ENCODE measurements at places on chromosomes 5 and 9.

DNA sequence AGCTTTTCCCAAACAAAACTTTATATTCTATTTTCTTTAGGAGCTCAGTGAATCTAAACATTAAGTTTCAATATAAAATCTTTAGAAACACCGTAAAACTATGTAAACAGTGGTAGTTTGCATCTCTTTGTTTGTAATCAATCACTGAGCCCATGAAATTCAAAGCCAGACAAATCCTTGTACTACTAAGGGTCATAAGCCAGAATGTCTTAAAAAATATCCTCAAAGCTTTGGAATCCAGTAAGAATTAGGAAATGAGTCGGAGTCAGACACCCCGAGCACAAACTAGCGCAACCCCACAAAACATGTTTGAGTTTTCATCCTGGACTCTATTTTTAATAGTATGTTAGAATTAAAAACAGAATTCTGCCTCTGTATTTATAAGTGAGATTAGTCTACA is 153.8 kb downstream of the HSPA4 start:
- no peak for DNase-seq

DNA sequence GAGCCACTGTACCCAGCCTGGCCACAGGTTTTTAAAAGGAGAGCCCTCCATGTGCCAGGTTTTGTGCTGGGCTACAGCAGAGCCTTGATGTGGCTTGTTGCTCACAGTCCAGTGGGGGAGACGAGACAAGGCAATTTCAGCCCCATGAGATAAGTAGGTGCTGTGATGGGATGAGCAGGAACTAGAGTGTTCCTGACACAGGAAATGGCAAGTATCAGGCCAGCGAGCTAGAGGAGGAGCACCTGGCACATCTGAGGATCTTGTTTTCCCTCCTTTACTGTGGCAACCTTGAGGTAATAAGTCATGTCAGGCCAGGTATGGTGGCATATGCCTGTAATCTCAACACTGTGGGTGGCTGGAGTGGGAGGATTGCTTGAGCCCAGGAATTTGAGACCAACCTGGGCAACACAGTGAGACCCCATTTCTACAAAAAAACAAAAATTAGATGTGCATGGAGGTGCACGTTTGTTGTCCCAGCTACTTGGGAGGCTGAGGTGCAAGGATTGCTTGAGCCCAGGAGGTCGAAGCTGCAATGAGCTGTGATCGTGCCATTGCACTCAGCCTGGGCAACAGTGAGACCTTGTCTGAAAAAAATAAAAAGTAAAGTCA is 3.8 kb upstream of the ZDHHC12 start:
- no peak for DNase-seq

GRCh38 chr5:142915813-142916424 is 145.7 kb downstream of the ARHGAP26 start:
- no peak for DNase-seq

GRCh38 chr5:41503860-41504259 is 6.5 kb downstream of the PLCXD3 start:
- DNase-seq = no peak

DNA sequence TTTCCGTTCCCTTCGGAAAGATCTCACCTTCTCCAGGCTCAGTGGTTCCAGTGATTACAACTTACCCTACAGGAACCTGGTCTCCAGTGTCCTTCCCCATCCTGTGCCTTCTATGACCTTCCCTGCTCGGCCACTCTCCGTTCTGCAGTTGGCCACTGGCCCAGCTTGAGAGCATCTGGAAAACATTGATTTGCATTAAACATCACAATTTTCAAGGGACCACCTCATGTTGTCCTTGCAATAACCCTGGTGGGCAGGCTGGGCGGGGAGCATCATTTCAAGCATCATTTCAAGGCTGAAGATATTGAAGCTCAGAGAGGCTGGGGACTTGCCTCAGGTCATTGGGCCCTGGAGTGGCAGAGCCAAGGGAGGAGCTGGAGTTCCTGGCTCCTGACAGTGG is 177.4 kb downstream of the SEC61B start:
- no peak for DNase-seq

GRCh38 chr5:120765189-120765588 is 301.1 kb downstream of the PRR16 start:
- peak; percentile 32 for DNase-seq

DNA sequence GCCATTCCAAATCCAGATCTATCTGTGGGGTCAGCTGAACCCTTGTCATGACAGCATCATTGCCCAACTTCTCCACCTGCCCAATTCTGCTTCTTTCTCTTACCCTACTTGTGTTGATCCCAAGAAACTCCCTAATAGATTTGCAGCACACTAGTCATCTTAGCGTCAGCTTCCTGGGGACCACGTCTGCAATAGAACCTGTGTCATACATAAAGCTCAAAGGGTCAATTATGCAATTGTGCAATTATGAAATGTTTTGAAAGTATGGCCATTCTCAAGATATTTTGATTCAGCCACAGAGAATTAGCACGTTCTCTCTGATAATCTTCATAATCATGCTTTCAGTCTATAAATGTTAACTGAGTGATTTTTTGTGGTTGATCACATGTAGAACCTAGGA is 87.4 kb upstream of the PAPPA start:
- no peak for DNase-seq

DNA sequence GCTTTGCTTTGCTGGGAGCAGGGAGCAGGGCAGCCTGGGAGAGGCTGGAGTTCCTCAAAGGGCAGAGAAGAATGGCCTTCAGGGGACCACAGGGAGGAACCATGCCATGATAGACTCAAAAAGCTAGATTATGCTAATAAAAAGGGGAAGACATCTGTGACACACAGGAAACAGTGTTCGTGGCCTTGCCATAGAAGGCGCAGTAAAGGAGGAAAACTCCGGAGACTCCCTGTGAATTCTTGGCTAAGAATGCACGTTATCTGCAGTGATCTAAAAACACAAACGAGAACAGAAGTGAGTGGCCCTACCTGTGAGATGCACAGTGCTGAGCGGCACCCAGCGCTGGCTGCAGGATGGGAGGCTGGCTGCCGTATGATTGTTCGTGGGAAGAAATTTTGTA is 15.9 kb upstream of the LTC4S start:
- no peak for DNase-seq

DNA sequence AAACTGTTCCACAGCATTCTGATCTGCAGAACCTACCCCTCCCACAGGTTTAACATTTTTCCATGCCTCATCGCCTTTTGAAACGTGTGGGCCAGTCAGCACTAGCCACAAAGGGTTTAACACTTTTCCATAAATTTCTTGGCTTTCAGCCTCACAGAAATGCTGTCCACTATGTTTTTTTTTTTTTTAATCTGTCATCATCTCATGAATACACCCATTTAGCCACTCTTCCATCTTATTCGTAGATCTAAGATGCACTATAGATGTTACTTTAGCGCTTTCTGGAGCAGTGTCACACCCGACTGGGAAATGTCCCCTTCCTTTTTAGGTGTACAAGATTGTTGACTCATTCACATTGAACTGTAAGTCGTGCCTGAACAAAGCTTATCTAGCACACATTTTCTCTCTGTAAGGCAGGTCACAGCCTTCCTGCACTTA is 62.3 kb downstream of the GCNT1 start:
- DNase-seq = no peak

GRCh38 chr5:74198156-74198555 is 442.4 kb downstream of the ENC1 start:
- DNase-seq = no peak

GRCh38 chr9:98256756-98257155 is 1.3 kb upstream of the TBC1D2 start:
- no peak for DNase-seq

DNA sequence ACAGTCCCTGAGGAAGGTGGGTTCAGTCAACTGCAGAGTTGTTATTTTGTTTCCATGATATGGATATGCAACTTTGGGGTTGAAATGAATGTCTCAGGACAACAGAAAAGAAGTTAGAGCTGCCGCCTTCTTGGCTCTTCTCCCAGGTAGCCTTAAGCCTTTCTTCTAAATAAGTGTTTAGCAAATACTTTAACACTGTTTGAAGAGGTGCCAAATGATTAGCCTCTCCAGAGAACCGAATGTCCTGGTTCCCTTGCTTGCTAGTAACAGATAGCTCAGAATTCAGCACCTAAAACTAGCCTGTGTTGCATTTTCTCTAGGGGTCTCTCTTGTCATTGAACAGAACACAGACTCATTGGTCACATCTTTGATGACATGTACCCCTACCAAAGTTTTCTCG is 127.7 kb upstream of the PIK3R1 start:
- DNase-seq = no peak

DNA sequence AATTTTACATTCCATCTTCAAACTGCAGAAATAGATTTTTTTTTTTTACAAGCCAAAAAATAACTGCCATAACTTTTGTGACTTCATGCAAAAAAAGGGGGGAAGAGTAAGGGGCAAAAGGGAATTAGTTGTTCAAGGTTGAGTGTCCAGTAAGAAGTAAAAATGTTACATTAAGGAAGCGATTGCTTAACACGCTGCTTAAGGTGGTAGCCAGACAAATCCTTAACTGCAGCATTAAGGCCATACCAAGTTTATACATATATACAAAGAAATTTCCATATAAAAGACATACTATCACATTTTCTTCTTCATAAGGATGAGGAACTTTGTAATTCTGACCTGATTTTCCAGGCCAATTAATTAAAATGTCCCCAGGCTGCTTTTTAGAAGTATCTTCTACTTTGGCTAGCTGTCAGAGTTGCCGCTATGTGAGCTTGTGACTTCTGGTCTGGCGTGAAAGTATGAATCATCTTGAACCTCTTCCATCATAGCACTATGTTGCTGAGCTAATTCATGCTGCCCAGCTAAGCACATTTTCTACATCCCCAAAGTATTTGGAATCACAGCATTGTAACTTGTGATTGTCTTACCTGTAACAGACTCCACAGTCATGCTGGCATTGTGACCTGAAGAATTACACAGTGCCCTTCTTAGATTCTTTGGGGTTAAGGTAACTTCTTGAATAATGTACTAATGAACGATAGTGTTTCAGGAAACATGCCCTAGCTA is 40.0 kb downstream of the G3BP1 start:
- no peak for DNase-seq

DNA sequence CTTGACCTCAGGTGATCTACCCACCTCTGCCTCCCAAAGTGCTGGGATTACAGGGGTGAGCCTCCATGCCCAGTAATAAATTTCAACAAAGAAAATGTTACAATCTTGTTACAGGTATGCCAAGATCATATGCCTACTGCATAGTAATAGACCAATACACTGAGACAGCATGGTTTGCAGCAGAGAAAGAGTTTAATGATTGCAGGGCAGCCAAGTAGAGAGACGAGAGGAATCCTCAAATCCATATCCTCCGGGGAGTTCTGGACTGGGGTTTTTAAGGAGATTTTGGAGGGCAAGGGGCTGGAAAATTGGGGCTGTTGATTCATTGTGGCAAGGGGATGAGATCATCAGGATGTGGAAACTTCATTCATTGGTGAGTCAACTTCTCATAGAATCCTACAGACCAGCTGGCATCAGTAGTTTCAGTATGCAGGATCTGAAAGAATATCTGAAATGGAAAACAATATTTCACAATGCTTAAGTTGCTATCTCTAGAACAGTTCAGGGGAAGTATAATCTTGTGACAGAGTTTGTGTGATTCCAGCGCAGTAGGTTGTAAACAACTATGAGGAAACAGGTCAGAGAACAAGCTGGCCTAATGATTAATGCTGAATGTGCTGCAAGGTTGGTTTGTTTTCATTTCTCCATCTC is 14.8 kb upstream of the TUT7 start:
- DNase-seq = no peak

- no peak for DNase-seq
Measured at GRCh38 chr9:6965566-6965965, 207.8 kb downstream of the KDM4C start.

- no peak for DNase-seq
Measured at GRCh38 chr9:123354806-123355508, 1.0 kb upstream of the CRB2 start.

GRCh38 chr5:137375741-137376526 is 123.2 kb downstream of the SPOCK1 start:
- DNase-seq = no peak

DNA sequence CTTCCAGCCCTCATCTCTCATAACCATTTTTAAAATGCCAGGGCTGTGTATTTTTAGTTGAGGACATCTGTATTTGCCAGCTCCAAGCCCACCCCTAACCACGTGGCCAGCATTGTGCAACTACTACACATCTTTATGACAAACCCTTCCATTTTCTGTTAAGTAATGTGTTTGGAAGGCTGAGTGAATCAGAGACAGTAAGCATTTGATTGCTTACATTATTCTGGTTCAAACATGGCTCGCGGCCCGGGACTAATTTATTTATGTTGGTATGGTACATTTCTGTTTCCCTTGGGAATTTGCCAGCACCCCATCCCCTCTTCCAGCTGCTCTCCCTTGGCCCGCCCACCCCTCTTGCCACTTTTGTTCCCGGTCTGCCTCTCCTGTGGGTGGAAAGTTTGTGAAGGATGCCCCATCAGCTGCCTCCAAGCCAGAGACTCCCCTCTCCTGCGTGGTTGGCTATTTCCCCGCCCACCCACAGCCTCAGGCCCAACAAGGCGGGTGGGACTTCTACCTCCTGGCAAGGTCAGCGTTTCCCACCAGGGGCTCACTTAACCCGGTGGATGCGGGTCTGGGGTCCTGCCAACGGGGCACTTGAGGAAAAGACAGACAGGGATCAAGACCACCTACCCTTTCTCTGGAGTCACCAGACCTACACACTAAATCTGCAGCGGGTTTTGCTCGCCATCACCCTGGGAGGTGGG is 162.2 kb downstream of the HSD17B3 start:
- DNase-seq = peak; percentile 88

DNA sequence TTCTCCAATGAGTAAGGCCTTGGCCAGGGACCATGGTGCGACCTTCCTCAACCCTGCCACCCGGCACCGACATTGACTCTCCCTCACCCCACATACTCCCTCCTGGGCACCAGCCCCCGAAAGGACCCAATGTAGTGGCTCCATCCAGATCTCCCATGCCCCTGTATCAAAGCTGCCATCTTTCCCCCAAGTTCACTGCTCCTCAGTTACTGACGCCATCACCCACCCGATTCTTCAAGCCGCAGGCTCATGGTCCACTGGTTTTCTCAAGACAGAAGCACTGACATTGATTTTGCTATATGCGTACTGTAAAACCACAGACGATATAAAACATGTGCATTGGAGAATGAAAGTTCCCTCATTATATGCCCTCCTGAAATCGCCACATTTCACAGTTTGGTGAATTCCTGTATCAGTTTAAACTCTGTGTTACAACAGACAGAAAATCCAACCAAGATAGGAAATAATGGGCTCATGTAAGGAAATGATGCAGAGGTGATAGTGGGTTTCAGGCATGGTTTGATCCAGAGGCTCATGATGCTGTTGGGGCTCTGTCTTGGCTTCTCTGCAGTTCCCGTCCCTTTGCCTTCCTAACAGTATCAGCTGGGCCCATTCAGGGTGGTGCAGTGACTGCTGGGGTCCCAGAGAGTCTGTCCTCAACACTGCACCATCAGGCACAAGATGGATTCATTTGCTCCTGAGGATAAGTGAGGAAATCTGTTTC is 207.3 kb upstream of the IER5L start:
- DNase-seq = no peak

- DNase-seq = no peak
Measured at GRCh38 chr9:86073839-86074238, 25.5 kb downstream of the GOLM1 start.

All from smooth muscle cell of the brain vasculature (primary cell).